Stimulated activated CD8-positive, alpha-beta memory T cell treated with anti-CD3 and anti-CD28 coated beads, Interleukin-4, amount 100 ng/mL, for 1 hour (primary cell): ENCODE measurements at places on chromosomes 7 and 10.

- no peak for DNase-seq
These were observed 19.8 kb upstream of the HIPK2 start for GRCh38 chr7:139797607-139798006.

GRCh38 chr7:29494350-29494749 lies 69.3 kb upstream of the PRR15 start:
- DNase-seq = no peak

DNA sequence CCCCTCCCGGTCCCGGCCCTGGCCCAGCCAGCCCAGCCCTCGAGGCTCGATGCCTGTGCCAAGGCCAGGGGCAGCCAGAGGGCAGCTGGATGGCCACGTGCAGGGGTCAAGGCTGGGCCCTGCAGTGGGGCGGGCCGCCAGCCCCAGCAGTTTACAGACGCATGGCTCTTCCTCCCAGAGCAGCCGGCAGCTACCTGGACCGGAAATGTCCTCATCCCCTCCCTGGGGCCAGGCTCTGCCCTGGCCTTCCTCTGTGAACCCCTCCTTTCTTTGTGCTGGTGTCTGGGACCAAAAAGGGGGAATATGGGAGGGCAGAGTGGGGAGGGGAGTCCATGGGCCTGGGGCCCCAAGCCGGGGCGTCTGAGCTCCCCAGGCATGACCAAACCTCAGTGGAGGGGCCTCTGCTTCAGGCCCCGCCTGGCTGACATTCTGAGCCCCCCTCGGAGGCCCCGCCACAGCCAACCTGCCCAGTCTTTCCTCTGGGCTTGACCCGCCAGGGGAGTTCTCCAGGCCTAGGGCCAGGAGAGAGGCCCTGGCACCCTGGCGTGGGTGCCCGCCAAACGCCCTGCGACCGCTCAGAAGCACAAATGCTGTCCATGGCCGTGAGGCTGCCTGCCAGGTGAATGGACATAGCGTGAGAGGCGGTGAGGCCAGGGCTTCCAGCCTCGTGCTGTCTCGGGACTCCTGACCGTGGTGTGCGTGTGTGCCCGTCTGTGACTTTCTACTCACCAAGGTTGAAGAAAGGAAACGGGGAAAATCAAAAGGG lies 24.7 kb upstream of the AMZ1 start:
- no peak for DNase-seq

DNA sequence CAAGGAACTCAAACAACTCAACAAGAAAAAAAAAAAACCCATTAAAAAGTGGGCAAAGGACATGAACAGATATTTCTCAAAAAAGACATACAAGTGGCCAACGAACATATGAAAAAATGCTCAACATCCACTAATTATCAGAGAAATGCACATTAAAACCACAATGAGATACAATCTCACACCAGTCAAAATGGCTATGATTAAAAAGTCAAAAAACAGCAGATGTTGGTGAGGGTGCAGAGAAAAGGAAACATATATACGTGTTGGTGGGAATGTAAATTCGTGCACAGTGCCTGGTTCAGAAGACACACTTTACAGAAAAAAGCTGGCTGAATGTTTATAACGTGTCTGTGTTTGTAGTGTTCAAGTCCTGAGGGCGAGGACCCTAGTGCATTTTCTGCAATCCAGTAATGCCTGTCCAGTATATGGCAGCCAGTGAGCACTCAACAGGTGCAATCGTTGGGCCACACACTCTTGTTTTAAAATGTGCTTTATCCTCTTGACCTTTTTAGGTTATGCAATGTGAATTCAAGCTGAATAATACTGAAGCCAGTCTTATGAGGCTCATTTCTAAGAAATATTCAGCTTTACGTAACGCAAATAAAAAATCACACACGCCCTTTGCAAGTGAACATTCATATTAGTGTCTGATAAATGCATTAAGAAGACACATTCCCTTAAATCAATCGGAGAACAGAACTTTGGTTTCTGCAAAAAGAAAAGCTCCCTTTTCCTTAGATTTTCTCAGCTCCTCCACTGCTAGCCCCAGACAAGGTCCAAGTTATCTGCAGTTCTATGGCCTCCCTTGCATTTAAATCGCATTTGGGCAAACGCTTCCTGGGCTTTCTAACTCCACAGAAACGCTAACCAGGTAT lies 813 bp upstream of the MTURN start:
- no peak for DNase-seq

GRCh38 chr10:100153239-100153825 lies 32.5 kb downstream of the ERLIN1 start:
- no peak for DNase-seq

- no peak for DNase-seq
These were observed 11.2 kb downstream of the RPA3 start for GRCh38 chr7:7707246-7707645.

DNA sequence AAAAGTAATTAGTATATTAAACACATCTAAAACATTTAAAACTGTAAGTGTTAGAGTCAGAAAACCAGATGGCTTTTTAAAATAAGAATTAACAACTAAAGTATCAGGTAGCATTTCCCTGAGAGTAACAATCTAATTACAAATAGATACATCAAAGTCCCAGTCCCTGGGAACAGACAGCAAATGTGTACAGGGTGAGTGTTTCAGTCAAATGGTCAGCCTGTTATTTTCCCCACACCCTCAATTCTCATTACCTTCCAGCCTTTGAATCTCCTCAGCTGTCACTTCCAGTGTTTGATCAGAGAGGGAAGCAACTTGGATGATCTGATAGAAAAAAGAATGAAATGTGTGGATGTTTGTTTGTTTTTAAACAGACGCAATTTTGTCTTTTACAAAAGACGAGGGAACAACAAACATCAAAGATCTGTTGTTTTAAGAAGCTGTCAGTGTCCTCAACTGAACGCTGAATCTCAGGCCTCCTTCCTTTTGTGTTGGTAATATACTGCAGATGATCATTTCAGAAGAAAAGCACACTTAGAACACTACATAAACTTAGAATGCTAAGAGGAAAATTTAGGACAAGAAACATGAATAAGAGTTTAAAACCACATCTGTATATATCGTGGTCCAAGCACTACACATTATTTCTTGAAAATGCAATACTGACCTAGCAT lies 29.8 kb downstream of the CEP41 start:
- DNase-seq = no peak

DNA sequence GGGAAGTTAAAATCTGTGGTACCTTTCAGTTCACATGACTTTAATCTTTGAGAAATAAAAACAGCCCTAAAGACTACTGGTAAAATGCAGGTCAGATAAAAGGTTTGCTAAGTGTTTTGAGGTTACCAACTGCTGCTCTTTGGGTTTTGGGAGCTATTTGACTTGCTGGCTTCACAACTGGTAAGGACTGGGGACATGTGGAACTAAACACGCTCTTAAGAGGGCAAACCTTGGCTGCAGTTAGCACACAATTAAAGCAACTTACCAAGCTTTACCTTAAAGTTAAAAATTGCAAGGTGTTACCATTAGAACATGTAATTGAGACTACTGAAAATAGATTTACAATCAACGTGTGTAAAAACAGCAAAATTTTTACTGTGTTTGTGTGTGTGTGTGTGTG lies 220.2 kb downstream of the PHF14 start:
- no peak for DNase-seq

- no peak for DNase-seq
These were observed 35.9 kb downstream of the FZD1 start for GRCh38 chr7:91299952-91300775.

GRCh38 chr7:140672382-140673062 lies at the start of gene ADCK2:
TSS of gene ADCK2 (plus strand) at chr7:140672945. CDS start at chr7:140673331, 386 bp downstream.
- no peak for DNase-seq

GRCh38 chr7:94314413-94315410 lies 80.0 kb upstream of the COL1A2 start:
- no peak for DNase-seq

DNA sequence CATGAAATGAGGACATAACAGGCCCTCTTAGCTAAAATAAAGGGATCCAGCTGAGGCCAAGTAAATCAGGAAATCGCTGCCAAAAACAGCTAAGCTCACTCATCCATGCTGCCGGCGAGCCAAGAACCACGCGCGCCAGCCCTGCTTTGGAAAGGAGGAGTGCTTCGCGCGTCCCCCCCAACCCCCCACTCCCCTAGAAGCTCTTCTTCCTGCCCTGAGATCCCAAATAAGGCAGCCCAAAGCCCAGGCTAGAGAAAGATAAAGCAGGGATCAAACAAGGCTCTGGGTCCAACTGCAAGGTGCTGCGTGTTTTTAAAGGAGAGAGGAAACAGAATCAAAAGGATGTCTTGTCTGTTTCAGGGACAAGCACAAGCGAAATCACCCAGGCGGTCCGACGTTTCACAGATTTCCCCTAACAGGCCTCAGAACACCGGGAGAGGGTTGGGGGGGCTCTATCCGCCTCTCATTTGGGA lies 168.3 kb upstream of the AUTS2 start:
- no peak for DNase-seq

- no peak for DNase-seq
These were observed 39.6 kb downstream of the PPIF start for GRCh38 chr10:79386637-79387465.

DNA sequence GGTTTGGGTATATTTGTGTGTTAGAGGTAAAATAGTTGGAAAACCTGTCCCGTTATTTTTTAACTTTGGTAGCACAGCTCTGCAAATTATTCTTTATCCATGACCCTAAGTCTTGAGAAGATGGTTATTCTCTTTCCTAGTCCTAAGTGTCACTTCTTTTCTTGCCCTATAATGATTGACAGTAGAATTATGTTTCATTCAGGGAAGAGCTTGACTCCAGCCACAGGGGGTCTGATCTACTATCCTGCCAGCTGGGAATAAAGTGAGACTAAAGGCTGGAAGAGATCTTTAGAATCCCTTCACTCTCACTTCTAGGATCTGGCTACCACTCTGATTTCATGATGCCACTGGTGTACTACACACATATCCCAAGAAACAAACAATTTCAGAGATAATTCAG lies 90.4 kb downstream of the PHTF2 start:
- DNase-seq = no peak

- DNase-seq = no peak
These were observed 253.7 kb downstream of the PTEN start for GRCh38 chr10:88116971-88117626.

DNA sequence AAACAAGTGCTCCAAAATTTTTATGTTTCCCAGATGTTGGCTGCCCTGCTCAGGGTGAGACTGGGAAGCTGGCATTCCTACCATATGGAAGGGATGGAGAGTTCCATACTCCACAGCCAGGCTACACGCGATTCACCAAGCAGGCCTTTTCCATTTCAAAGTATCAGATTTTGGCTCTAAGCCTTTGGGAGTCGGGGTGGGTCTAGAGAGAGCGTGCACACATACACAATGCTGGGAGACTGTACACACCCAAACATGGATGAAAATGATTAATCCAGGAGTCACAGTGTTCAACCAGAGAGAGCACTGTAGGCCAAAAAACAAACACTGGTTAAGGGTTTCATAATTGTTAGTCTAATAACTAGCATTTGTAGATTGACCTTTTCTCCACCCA lies 295.0 kb downstream of the BICC1 start:
- no peak for DNase-seq

DNA sequence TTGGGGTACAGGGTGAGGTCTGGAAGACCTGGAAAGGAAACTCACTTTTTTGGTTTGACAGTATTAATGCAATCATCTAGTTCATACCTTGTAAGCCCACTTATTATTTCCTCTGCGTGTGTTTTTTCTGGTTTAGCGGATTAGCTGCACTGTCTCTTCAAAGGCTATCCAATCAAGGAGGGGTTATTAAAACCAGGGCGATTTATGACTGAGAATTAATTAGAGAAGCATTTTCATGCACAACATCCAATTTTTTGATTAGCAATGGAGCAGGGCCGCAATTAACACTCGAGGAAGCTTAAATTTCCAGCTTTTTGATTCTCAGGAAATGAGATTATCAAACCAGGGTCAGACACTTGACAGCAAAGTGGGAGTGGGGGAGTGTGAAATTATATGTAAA lies 248.9 kb downstream of the EXOC4 start:
- DNase-seq = no peak

DNA sequence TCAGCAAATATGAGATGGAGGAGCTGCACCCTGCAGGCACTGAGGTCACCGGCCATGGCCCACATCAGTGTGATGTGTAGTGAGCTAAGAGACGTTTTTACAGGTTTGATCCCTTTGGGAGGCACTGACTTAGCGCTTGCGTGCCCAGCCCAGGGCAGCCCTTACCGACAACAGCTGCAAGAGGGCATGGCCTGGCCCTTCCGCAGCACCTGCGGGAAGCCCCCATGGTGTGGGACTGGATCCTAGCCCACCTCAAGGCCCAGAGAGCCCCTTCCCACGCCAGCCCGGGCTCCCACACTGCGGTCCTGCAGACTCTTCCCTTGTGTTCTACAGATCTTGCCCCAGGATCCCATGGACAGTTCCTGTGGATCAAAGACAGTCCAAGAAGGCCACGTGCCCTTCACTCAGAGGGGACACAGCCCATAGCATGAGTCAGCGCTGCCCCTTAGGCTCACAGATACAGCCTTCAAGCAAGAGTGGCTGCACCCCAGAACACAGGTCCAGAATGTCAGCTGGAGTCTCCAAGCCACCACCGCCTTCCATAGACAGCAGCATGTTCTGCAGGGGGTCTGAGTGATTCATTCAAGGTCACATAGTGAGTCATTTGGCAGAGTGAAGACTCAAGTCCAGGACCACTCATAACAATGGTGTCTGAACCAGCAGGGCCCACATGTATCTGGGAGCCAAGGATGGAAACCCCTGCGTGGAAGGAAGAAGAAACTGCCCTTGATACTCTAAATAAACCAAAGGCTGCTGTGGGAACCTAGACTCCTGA lies 25.4 kb downstream of the TLL2 start:
- DNase-seq = no peak

DNA sequence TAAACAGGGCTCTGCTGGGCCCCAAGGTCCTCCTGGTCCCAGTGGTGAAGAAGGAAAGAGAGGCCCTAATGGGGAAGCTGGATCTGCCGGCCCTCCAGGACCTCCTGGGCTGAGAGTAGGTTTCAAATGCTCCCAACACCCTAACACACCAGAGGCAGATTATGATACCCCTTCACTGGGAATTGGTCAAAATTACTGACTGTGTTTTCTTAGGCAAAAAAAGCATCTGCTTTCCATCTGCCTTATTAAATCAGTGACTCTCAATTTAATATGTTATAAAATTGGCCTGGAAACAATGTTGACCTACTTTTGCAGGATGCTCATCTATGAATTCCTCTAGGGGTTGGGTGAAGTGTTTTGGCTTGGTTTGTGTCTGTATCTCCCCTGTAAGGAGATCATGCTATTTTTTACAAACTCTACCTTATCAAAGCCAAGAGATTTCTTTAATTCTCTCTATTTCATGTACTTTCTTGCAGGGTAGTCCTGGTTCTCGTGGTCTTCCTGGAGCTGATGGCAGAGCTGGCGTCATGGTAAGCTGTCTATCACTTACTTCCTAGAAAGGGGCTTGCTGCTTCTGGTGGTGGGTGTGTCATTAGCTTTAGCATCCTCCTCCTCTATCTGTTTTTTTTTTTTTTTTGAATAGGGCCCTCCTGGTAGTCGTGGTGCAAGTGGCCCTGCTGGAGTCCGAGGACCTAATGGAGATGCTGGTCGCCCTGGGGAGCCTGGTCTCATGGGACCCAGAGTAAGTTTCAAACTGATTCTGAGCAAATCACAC lies 15.9 kb downstream of the COL1A2 start:
- no peak for DNase-seq

- DNase-seq = no peak
These were observed 111.6 kb downstream of the NKX6-2 start for GRCh38 chr10:132674311-132674710.
